ENCODE measurements at places on chromosomes 11 and 22.

- DNase-seq: no peak
These were observed 281.8 kb downstream of the ETS1 start for GRCh38 chr11:128305588-128305987.

DNA sequence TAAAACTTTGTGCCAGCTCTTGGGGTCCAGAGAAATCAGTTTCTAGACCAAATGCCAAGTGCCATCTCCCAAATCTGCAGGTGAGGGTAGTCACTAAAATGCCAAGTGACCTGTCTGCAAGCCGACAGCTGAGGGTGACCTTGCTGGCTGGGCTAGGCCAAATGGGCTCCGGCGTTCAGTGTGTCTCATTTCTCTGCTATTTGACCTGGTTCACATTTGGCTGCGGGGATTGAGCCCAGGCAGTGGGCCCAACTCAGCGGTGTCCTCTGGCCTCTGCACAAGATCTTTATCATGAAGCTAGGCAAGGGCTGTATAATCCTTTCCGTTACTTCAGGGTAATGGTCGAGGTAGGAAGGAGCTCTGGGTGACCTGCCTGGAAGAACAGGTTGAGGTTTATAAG is 87.5 kb downstream of the SNX19 start:
- DNase-seq: no peak

GRCh38 chr22:27798511-27799014 is 3.0 kb downstream of the MN1 start:
- peak; percentile 69 for DNase-seq

- DNase-seq: peak; percentile 20
These were observed 21.5 kb upstream of the EFCAB6 start for GRCh38 chr22:43833286-43834240.

DNA sequence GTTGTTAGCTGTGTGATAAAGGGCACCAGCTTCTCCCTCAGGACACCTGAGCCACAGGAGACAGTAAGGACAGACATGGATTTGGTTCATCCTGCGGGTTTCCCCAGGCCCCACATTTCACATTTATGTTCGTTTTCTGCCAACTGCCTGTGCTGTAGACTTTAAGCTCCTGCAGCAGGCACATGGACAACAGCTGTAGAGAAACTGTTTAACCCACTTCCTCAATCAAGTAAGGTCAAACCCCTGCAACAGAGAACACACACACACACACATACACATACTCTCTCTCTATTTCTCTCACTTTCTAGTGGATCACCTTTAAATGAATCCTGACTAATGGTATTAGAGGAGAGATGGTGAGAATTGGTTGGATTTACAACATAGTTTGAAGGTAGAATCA is 90.7 kb downstream of the C11orf87 start:
- no peak for DNase-seq

DNA sequence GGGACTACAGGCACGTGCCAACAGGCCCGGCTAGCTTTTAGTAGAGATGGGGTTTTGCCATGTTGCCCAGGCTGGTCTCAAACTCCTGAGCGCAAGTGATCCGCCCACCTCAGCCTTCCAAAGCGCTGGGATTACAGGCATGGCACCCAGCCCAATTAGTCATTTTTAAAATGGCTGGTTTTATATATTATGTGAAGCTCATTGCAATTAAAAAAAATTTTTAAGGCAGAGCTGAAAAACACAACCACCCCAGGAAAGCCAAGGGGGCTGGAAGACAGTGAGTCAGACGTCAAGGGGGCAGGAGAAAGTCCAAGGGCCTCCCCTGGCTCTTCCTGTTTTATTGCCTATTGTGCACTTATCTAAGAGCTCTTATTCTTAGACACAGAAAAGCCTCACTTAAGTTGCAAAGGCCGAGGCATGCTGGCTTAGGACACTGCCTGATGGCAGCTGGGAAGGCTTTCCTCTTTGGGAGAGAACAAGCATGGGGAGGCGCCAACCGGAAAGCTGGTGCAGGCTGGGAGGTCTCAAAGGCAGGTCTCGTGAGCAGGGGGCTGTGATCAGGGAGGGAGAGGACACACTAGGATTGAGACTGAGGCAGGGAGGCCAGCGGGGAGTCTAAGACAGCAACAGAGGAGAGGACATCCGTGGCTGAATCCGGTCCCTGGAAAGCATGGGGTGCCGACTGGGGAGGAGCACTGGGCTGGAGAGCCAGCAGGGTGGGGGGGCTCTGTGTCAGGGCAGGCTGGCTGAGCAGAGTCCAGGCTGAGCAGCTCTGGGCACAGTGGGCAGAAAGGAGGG is 11.1 kb upstream of the OSM start:
- no peak for DNase-seq

GRCh38 chr11:10117709-10118351 is 176.2 kb downstream of the SBF2 start:
- DNase-seq: no peak

GRCh38 chr22:37752189-37753087 is 55.3 kb upstream of the GCAT start:
- DNase-seq: no peak

- DNase-seq: no peak
These were observed 20.7 kb downstream of the DIXDC1 start for GRCh38 chr11:111957663-111958444.

GRCh38 chr11:2777871-2778629 is 78.3 kb upstream of the KCNQ1OT1 start:
- DNase-seq: no peak

DNA sequence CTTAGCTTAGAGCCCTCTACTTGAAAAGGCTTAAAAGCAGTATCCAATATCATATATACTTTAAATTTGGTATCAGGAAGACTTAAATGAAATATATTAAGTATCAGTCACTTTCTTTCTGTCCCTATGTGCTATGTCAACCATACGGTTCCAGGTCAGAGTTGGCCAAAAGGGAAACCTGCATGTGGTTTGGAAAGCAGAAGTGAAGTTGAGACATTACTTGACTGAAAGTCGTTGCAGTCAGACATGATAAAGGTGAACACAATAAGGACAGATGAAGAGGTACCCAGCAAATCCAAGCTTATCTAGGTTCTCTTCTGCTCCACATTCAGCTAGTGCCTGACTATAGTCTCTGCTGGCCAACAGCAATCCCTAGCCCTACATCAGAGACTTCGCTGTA is 336.8 kb downstream of the KCNA4 start:
- no peak for DNase-seq
